ENCODE measurements at places on chromosomes 5 and 9.

- no peak for DNase-seq
Measured at GRCh38 chr9:84001621-84002020, 21.0 kb downstream of the RMI1 start.

DNA sequence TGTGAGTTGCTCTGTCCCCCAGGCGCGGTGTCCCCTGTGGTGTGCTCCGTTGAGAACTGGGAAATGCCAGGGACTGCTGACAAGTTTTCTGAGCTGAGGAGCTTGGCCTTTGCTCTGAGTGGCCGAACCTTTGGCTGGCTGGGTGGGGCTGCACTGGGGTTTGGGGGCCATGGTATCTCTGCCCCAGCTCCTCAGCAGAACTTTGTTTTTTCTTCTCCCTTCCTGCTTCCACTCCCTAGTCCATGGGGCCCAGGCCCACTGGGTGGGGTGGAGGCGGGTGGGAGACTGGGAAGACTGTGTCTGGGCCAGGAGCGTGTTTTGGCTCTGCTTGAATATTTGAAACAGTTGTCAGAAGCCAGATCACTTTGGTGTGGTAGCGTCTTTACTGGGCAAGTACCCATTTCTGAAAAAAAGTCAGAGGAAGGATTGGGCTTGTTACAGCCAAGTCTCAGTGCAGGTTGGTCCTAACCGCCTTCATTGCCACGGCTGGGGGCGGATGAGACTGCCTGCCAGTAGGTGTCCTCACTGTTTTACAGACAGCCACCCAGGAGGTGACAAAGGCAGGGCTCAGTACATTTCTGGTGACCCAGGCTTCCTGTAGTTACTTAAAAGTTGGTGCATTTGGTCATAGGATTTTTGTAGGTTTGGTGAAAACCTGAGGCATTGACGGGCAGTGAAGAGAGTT lies 92.7 kb downstream of the DAB2IP start:
- no peak for DNase-seq

- DNase-seq: no peak
Measured at GRCh38 chr5:43679214-43679613, 76.2 kb downstream of the NNT start.

GRCh38 chr5:8471581-8471980 lies 602.6 kb downstream of the MTRR start:
- DNase-seq: no peak

DNA sequence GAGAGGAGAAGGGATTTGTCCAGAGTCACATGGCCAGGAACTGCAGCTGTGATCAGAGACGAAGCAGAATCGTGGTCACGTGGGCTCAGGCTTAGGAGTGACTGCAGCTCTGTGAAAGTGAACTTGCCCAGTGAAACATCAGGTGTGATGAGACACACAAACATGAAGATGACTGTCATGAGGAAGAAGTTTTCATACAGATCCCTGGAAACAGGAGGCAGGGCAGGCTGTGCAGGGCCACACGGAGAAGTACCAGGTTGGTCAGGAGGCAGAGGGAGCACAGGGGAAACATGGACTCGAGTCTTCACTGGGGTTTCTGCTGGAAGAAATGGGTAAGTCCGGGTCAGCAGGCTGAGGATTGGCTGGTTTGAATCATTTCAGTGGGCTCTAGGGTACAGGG lies 64.1 kb downstream of the BARX1 start:
- DNase-seq: no peak

GRCh38 chr9:83060556-83060955 lies 2.4 kb downstream of the RASEF start:
- no peak for DNase-seq

- DNase-seq: no peak
Measured at GRCh38 chr5:128673970-128674369, 135.9 kb upstream of the FBN2 start.

DNA sequence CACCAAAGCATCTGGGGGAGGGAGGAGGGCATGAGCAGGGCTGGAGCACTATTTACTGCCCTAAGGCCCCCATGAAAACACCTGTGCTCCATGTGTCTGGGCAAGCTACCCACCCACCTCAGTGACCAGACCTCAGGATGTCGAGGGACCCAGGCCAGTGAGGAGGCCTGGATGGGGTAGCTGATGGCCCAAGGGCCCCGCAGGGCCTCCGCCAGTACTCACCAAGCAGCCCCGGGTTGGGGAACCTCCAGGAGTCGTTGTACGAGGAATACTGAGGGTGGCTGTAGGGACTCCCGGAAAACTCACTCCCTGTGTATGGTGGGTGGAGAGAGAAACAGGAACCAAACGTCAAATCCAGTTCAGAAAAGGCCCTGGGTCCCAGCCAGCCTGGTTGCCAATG lies 187.4 kb downstream of the PAX5 start:
- DNase-seq: no peak

GRCh38 chr5:9519537-9519936 lies 26.3 kb downstream of the SEMA5A start:
- no peak for DNase-seq
